ENCODE measurements at places on chromosomes 16 and 17.

GRCh38 chr17:42345396-42346073 lies 42.7 kb downstream of the STAT3 start:
- DNase-seq, result no peak

DNA sequence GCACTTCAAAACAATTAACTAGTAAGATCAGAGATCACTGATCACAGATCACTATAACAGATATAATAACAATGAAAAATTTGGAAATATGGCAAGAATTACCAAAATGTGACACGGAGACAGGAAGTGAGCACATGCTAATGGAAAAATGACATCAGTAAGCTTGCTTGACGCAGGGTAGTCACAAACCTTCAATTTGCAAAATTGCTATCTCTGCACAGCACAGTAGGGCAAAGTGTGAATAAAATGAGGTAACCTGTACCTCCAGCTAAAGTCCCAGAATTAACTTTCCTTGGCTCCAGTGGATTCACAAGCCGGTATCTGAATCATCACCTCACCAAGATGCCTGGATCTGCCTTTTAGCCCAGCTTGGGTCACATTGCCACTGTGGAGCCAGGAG lies 4.2 kb upstream of the MMP2 start:
- no peak for DNase-seq

DNA sequence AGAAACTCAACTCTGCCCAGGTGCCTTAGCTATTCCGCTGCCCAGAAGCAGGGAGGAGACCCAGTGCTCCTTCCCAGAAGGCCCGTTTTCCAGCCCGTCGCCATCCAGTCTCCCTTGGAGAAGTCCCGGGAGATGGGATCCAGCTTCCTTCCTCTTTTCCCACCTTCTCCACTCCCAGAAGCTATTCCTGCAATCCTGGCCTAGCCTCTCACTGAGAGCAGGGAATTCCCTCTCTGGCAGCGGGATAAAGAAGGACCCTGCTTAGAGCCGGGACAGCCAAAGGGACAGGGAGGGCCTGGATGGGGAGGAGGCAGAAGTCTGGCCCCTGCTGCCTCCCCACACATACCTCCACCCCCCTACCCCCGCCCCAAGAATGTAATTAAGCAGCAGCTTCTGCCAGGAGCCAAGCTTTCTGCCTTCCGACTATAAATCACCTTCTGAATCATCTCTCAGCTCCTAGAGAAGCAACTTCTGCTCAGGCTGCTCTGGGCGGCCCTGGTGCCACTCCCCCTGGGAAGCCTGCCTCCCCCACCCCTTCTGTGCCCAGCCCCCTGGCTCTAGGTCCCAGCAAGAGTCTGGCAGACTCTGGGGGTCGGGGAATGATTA lies 6.4 kb downstream of the WNT3 start:
- no peak for DNase-seq

- DNase-seq, result no peak
Measured at GRCh38 chr16:48347191-48347865, 37.9 kb downstream of the SIAH1 start.

DNA sequence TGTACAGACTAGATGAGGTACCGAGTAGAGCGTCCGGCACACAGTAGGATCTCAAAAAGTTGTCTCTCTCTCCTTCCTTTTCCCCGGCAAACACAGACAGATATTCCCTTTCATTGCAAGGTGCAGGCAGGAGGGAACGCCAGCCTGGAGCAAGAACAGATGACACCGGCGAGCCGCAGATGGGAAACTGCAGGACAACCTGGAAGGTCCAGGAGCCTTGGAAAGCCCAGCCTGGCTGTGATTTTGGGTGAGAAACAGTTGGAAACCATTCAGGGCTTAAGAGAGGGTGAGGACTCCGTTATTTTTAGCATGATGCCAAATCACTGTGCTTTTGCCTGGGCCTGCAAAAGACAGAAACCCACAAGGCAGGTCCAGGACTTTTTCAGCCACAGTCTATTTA lies 7.3 kb downstream of the CDH11 start:
- DNase-seq, result no peak

DNA sequence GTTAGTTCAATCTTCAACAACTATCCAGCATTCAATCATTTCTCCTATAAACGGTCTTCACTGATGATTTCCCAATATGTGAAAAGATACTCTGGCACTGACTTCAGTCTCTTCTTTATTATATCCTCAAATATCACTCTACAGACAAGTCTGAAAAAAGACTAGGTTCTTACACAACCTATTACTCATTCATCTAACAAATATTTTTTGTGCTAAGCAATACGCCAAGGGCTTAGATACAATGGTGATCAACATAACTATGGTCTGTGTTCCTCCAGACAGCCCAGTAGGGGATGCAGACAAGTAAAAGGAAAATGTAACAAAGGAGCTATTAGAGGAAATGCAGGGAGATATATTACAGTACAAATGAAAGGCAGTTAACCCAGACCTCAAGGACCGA lies 63.9 kb downstream of the MYO1D start:
- DNase-seq, result no peak

DNA sequence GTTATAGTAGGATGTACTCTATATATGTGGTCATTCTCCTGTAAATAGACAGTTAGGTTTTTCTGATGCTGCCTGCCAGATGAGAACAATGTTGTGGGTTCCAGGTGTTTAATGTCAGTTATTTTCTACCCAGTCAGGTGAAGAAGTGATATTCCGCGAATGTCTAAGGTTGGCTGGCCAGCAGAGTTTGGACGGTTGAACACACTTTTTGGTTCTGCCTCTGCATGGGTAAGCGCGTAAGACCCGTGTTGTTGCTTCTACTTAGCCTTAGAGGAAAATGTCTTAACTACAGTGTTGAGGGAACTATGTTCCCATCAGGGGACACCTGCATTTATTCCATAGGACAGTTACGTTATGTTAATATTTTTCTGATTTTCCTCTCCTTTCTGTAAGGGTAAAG lies 162.6 kb downstream of the MAP2K6 start:
- no peak for DNase-seq

GRCh38 chr16:27460663-27461482 lies 58.9 kb downstream of the IL21R start:
- no peak for DNase-seq

DNA sequence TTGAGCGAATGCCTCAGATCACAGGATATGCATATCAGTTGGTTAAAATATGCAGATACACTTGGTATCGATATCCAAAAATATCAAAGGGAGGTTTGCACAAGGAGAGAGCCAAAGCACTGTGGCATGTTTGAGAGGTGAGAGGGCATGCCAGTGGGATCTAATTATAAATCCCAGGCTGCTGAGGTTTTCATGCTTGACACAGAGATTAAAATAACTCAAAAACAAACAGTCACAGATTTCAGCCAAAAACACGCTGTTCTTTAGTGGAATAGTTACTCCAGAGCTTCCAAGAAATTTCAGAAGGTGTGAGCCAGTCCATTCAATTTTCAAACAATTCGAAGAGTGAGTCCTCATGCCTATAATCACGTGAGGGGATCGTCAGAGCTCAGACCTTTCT lies 477.9 kb downstream of the SOX9 start:
- no peak for DNase-seq

- no peak for DNase-seq
Measured at GRCh38 chr16:18804540-18804939, 3.2 kb upstream of the ARL6IP1 start.

GRCh38 chr16:47392081-47392480 lies 68.8 kb downstream of the ITFG1 start:
- DNase-seq, result no peak

- DNase-seq, result no peak
Measured at GRCh38 chr17:47785538-47786123, 36.0 kb downstream of the OSBPL7 start.

DNA sequence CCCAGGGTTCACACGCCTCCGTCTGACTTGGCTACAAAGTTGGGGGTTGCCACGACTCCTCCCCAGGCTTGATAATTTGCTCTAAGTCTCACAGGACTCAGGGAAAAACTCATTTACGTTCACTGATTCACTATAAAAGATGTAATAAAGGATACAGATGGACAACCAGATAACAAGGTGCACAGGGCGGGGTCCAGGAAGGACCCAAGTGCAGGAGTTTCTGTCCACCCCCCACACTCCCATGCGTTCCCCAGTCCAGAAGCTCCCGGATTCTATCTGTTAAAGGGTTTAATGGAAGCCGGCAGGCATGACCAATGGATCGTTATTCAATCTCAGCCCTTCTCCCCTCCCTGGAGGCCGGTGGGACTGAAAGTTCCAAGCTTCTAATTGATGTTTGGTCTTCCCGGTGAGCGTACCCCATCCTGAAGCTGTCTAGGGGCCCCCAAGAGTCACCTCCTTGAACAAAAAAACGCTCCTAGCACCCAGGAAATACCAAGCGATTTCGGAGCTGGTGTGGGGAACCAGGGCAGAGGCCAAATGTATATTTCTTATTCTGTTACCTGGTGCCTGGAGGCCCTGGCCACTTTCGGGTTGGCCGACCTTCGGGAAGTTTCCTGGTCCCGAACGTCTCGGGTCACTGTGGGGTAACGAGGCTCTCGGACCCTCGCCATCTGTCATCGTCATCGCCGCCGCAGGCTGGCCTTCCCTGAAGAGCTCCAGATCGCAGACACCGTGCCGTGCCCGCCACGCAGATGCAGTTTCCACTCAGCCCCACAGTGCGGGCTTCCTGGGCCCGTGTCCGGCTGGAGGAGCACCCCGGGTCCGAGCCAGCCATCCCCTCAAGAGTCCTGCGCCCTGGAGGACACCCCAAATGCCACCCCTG lies 13.5 kb upstream of the METRNL start:
- no peak for DNase-seq

GRCh38 chr16:9139965-9140364 lies 48.5 kb downstream of the HAPSTR1 start:
- DNase-seq, result no peak

DNA sequence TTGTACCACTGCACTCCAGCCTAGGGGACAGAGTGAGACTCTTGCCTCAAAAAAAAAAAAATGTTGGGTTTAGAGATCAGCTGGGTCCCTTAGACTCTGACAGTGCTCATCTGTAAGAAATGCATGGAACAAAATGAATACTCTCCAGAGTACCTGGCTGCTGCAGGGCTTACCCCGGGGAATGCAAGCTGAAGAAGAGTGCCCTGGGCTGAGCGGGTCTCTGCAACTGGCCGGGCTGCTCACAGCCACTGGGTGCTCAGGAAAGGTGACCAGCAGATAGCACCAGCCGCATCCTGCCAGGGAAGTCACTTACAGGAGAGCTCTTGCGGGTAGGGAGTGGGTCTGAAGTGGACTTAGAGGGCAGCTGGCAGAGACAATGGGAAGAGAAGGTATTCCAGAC lies 82.1 kb downstream of the GAS7 start:
- no peak for DNase-seq

DNA sequence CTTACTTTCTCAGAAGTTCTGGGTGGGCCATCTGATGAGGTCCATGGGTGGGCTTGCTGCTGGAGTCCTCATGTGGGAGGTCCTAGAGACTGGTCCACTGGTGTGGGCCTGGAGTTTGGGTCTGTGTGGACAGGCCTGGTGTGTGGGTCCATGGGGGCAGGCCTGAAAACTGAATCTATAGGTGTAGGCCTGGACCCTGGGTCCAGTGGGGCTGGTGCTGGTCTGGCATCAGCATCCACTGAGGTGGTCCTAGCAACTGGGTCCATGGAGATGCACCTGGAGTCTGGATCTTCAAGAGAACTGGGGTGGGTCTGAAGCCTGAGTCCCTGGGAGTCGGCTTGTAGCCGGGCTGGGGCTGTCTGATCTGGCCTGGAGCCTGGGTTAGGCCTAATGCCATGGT lies 253.8 kb upstream of the CCL2 start:
- DNase-seq, result no peak

- DNase-seq, result no peak
Measured at GRCh38 chr17:58219789-58220183, 731 bp upstream of the MKS1 start.

GRCh38 chr16:6096931-6097670 lies 999.5 kb upstream of the EEF2KMT start:
- DNase-seq, result no peak

- no peak for DNase-seq
Measured at GRCh38 chr17:73470316-73470826, 158.6 kb upstream of the CDC42EP4 start.

DNA sequence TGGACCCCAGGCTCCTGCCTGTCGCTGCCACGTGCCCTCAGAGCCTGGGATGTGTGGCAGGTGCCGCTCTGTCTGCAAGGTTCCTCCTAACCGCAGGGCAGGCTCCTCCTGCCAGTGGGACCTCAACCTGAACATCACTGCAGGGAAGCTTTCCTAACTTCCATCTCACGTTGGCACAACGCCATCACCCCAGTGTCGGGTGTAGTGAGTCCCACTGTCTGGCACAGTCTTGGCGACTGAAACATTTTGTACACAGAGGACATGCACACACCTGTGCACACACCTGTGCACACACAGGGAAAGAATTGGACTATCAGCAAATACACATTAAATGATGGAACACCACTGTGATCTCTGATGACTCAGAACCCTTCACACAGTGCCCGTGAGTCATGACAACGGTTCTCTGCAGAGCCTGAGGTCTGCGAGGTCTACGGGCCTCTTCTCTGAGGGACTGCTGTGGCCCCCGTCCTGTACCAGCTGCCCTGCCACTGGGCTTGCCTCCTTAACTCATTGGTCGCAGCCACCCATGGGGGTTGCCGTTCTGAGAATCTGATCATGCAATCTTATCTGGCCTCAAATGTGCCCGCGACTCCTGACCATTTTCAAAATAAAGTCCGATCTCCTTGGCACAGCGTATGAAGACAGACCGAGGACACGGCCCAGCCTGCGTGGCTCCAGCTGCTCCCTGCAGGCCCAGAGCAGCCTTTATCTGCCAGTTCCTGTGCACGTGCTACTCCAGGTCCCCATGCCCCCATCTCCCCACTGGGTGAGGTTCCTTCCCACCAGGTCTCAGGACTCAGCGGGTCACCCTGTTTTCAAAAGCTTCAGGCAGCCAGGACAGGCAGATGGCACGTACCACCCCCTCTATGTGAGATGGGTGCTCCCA lies 7.6 kb downstream of the CCDC57 start:
- DNase-seq, result peak; percentile 77

GRCh38 chr17:57538736-57539456 lies 206.2 kb downstream of the CCDC182 start:
- DNase-seq, result no peak

DNA sequence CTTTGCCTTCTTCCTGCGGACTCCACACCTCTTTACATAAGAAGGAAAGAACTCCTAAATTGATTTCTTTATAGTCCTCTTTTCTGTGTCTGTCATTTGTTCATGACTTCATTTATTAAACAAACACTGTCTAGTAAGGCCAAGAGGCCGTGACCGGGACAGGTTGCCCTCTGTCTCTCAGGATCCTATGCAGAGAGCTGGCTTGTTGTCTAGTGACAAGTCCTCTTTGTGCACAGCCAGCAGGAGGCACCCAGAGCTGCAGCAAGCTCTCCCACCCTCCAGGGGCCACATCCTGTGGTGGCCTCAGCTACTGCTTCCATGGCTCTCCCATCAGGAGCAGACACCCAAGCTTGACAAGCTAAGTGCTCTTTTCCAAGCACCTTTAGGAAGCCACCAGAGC lies 50.6 kb downstream of the PLD6 start:
- no peak for DNase-seq
